ENCODE measurements at places on chromosomes 6 and 20.

DNA sequence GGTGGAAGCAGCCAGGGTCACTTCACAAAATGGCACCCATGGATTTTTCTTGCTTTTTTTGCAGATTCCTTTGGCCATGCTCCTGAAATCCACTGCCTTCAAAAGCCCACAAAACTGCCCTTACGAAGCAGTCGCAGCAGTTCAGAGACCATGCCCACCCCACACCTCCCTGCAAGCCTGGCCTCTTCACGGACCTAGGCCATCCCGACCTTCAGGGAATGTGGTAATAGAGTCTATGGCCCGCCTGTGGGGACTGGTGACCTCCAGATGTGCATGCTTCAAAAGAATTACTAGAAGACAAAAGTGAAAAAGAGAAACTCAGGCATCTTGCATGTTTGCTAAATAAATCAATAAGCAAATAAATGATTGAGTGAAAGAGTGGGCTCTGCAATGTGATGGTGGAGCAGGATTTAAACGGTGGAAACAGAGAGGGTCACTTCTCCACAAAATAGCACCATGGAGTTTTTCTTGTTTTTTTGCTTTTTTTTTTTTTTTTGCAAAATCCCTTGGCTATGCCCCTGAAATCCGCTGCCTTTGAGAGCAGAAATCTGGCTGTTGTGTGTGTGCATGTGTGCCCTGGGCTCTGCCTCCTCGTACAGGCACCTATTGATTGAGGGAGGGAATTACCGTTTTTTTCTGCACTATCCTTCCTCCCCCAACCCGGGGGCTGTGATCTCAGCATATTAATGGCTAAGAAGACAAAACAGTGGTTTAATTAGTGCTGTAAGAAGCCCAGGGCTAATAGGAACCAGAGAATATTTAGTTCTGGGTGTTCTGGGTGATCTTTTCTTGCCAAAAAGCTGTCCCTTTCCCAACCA is 107.4 kb downstream of the PXDC1 start:
- H3K27ac ChIP-seq, result no peak overlapping the region
- H3K4me1 ChIP-seq, result no peaks in the 10 kb centered on the region
- H3K27me3 ChIP-seq, result no peaks in the 10 kb centered on the region
- no peak for DNase-seq
- no peaks in the 10 kb centered on the region for H3K36me3 ChIP-seq

DNA sequence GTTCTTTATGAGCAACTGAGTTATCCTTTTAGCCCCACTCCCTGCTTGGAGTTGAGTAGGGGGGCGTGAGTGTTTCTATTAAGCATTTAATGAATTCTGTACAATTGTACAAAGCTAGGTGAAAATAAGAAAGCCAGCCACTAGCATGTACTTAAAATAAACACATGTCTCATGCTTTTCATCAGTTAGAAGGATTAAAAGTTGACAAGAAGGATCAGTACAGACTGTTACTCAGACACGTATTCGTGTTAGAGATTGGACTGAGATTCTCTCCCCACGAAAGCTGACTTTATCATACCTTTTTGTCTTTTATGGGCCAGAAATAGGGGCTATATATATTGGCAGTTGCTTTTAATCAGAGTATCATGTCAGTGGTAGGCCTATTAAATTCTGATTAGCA is 1.7 kb downstream of the HSF2 start:
- no peaks in the 10 kb centered on the region for H3K27me3 ChIP-seq
- no peak overlapping the region for H3K4me3 ChIP-seq

- H3K27me3 ChIP-seq, result no peaks in the 10 kb centered on the region
- H3K4me1 ChIP-seq, result no peaks in the 10 kb centered on the region
- DNase-seq, result no peak
- no peaks in the 10 kb centered on the region for H3K36me3 ChIP-seq
- H3K4me3 ChIP-seq, result no peak overlapping the region
- H3K27ac ChIP-seq, result no peak overlapping the region
Observed at GRCh38 chr6:150841697-150842096, 23.8 kb upstream of the MTHFD1L start.

- H3K4me3 ChIP-seq, result no peak overlapping the region
- H3K4me1 ChIP-seq, result peaks cover 10% of the 10 kb centered on the region
- peak overlapping the region; percentile 70 for H3K27ac ChIP-seq
- H3K27me3 ChIP-seq, result no peaks in the 10 kb centered on the region
Observed at GRCh38 chr6:54060286-54060685, 51.0 kb upstream of the MLIP start.

DNA sequence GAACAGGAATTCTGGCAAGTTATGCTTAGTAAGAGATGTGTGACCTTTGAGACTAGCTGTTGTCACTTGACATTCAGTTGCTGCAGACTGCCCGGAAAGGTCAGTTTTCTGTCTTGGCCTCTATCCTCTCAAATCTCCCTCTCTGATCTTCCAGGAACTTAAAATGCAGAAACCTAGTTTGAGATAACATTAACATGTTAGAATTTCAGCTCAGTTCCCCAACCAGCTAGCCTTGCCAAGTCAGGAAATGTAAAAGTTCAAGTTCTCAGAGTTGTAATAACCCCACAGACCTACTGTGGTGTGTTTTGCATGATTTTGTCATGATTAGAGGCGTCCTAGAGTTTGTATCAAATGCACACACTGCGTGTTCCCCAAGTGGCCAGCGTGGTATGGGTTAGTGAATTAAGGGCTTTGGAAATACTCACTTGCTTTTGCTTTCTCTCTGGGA is 46.6 kb downstream of the DUSP22 start:
- no peak overlapping the region for H3K4me3 ChIP-seq
- H3K27me3 ChIP-seq, result no peaks in the 10 kb centered on the region
- no peaks in the 10 kb centered on the region for H3K36me3 ChIP-seq
- no peak overlapping the region for H3K27ac ChIP-seq

- DNase-seq, result no peak
- peak overlapping the region; percentile 90 for H3K27ac ChIP-seq
- peaks cover 63% of the 10 kb centered on the region for H3K4me1 ChIP-seq
- peak overlapping the region; percentile 71 for H3K4me3 ChIP-seq
- H3K27me3 ChIP-seq, result peaks cover 10% of the 10 kb centered on the region
Observed at GRCh38 chr20:62367633-62368391, 700 bp upstream of the LAMA5 start.

- H3K4me1 ChIP-seq, result no peaks in the 10 kb centered on the region
- no peaks in the 10 kb centered on the region for H3K36me3 ChIP-seq
- no peak for DNase-seq
- no peak overlapping the region for H3K27ac ChIP-seq
- H3K27me3 ChIP-seq, result no peaks in the 10 kb centered on the region
- H3K4me3 ChIP-seq, result no peak overlapping the region
Observed at GRCh38 chr6:85134172-85134571, 315.7 kb upstream of the NT5E start.

GRCh38 chr20:54759589-54759988 is 284.2 kb downstream of the DOK5 start:
- no peaks in the 10 kb centered on the region for H3K36me3 ChIP-seq
- H3K27me3 ChIP-seq, result no peaks in the 10 kb centered on the region
- H3K27ac ChIP-seq, result no peak overlapping the region
- no peak for DNase-seq
- H3K4me1 ChIP-seq, result no peaks in the 10 kb centered on the region

DNA sequence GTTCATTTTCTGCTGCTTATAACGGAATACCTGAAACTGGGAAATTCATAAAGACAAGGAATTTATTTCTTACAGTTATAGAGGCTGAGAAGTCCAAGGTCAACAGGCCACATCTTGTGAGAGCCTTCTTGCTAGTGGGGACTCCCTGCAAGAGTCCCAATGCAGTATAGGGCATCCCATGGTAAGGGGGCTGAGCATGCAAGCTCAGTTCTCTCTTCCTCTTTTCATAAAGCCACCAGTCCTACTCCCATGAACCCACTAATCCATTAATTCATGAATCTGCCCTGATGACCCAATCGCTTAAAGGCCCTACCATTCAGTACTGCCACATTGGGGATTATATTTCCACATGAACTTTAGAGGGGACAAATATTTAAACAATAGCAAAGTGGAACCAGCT is 26.5 kb downstream of the CYB5R4 start:
- H3K36me3 ChIP-seq, result no peaks in the 10 kb centered on the region
- no peak overlapping the region for H3K4me3 ChIP-seq
- no peak overlapping the region for H3K27ac ChIP-seq
- no peaks in the 10 kb centered on the region for H3K27me3 ChIP-seq
- DNase-seq, result no peak

GRCh38 chr6:132131758-132132157 is 180.6 kb upstream of the CCN2 start:
- no peak overlapping the region for H3K4me3 ChIP-seq
- DNase-seq, result no peak
- H3K27me3 ChIP-seq, result no peaks in the 10 kb centered on the region
- peaks cover 33% of the 10 kb centered on the region for H3K4me1 ChIP-seq
- no peaks in the 10 kb centered on the region for H3K36me3 ChIP-seq

- no peaks in the 10 kb centered on the region for H3K27me3 ChIP-seq
- no peak overlapping the region for H3K4me3 ChIP-seq
- H3K27ac ChIP-seq, result no peak overlapping the region
- no peaks in the 10 kb centered on the region for H3K4me1 ChIP-seq
- no peaks in the 10 kb centered on the region for H3K36me3 ChIP-seq
Observed at GRCh38 chr6:52049252-52050050, 38.0 kb downstream of the PKHD1 start.

DNA sequence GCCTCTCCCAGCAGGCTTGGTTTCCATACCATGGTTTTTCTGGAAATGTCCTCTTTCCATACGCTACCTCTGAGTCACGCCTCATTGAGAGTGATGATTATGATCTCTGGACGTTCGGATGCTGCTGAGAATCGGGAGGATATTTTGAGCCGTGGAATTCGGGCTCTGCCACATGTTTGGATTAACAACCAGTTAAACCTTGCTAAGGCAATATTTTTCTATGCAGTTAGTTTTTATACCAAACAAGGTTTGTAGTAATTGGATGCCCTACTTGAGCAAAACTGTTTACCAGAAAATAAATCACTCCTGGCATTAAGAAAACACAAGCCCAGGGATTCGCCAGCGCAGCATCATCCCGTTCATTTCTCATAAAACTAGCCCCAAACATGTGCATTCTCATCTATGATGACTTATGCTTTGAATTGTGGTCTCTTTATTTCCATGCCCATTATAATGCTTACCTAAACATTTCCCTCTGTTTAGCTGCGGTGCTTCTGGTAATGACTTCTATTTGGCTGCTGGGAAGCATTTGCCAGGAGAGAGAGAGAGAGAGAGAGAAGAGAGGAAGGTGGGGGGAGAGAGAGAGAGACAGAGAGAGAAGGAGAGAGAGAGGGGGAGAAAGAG is 198.9 kb downstream of the CLIC5 start:
- H3K36me3 ChIP-seq, result no peaks in the 10 kb centered on the region
- no peak for DNase-seq
- no peak overlapping the region for H3K27ac ChIP-seq
- H3K4me1 ChIP-seq, result peaks cover 4% of the 10 kb centered on the region

DNA sequence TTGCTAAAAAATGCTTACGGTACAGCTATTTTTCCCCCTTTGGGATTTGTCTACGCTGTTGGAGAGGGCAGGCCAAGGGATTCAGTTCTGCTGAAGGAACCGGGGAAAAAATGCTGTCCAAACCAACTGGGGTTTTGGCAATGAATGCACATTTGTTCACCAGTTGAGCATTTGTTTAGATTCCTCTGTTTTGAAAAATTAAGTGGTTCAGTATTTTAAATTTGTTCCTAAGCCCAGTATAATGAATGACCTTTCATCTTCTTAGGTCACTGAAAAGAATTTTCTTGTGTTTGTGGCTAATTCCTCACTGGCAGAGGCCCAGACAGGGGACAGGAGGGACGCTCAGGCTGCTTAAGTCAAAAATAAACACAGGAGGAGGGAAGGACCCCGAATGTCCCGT is 10.8 kb upstream of the EYA2 start:
- DNase-seq, result no peak
- H3K4me3 ChIP-seq, result no peak overlapping the region
- no peaks in the 10 kb centered on the region for H3K36me3 ChIP-seq
- no peaks in the 10 kb centered on the region for H3K27me3 ChIP-seq

DNA sequence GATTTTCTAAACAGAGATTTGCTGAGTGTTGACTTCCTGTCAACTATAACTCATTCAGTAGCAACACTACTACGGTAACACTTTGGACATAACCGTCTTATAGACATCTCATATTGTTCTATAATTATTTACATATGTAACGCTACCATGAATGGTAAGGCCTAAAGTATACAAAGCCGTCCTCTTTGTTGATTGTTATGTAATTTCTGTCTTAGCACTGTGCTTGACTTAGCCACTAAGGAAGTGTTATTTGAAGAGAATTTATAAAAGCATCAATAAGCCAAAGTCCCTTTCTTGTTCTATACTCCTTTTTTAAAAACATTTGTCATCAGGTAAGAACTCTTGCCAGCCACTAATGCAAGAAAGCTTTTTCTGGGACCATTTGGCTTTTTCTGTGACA is 240.6 kb downstream of the MEI4 start:
- H3K4me1 ChIP-seq, result no peaks in the 10 kb centered on the region
- no peak for DNase-seq
- no peak overlapping the region for H3K27ac ChIP-seq
- no peak overlapping the region for H3K4me3 ChIP-seq
- no peaks in the 10 kb centered on the region for H3K36me3 ChIP-seq

GRCh38 chr20:11957911-11958310 is 40.2 kb downstream of the BTBD3 start:
- no peaks in the 10 kb centered on the region for H3K27me3 ChIP-seq
- H3K4me3 ChIP-seq, result no peak overlapping the region
- no peak overlapping the region for H3K27ac ChIP-seq

DNA sequence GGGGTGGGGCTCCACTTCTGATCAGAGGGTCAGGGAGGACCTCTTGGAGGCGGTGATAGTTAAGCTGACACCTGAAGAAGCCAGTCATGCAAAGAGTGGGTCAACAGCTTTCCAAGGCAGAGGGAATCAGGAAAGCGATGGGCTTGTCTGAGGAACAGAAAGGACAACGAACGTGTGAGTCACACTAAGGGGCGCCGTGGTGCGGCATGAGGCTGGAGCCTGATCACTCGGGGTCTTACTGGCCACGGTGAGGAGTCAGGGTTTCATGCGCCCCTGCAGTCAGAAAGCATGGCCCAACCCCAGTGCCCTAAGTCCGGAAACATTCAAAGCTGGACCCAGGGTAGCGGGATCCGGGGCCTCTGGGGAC is 50.6 kb upstream of the SLC32A1 start:
- peaks cover 45% of the 10 kb centered on the region for H3K27me3 ChIP-seq
- no peaks in the 10 kb centered on the region for H3K4me1 ChIP-seq
- DNase-seq, result no peak
- H3K4me3 ChIP-seq, result peak overlapping the region; percentile 35
- H3K27ac ChIP-seq, result no peak overlapping the region

- H3K4me3 ChIP-seq, result no peak overlapping the region
- H3K27ac ChIP-seq, result no peak overlapping the region
- H3K27me3 ChIP-seq, result no peaks in the 10 kb centered on the region
- H3K4me1 ChIP-seq, result peaks cover 38% of the 10 kb centered on the region
Observed at GRCh38 chr6:137876547-137876946, 9.5 kb downstream of the TNFAIP3 start.
